ENCODE measurements at places on chromosomes 3 and 15.

DNA sequence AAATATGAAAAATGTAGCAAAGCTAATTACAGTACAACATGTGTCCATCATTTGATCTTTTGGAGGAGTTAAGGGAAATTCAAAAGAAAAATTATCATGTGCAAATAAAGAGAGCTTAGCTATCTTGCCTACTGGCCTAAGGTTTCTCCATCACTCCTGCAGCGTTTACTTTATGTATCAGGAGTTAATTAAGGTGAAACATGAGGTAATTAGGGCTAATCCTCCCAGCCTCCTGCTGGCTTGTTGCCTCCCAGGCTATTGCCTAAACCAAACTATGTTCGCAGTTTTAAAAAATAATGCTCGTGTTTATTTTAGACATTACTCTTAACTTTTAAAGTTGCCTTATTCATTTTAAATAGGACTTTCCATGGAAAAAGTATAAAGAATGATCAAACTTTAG, 367.5 kb downstream of the ROBO2 start:
- no peak overlapping the region for H3K4me3 ChIP-seq
- DNase-seq = no peak
- no peaks in the 10 kb centered on the region for H3K4me1 ChIP-seq
- no peaks in the 10 kb centered on the region for H3K27me3 ChIP-seq
- H3K36me3 ChIP-seq = no peaks in the 10 kb centered on the region
- no peak overlapping the region for H3K27ac ChIP-seq

GRCh38 chr3:16300307-16300706, 35.3 kb downstream of the OXNAD1 start:
- no peaks in the 10 kb centered on the region for H3K27me3 ChIP-seq
- no peak overlapping the region for H3K27ac ChIP-seq
- H3K4me3 ChIP-seq = no peak overlapping the region
- peak; percentile 70 for DNase-seq
- H3K36me3 ChIP-seq = no peaks in the 10 kb centered on the region
- H3K4me1 ChIP-seq = no peaks in the 10 kb centered on the region

DNA sequence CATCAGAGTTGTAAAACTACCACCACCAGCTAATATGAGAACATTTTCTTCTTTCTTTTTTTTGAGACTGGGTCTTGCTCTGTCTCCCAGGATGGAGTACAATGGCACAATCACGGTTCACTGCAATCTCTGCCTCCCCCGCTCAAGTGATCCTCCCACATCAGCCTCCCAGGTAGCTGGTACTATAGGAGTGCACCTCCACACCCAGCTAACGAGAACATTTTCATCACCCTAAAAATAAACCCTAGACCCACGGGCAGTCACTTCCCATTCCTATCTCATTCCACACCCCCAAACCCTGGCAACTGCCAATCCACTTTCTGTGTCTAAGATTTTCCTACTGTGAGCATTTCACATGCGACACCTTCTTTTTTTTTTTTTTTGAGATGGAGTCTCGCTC, 130.9 kb downstream of the ATP10A start:
- no peak overlapping the region for H3K4me3 ChIP-seq
- no peaks in the 10 kb centered on the region for H3K36me3 ChIP-seq
- H3K4me1 ChIP-seq = peaks cover 7% of the 10 kb centered on the region
- no peaks in the 10 kb centered on the region for H3K27me3 ChIP-seq
- no peak overlapping the region for H3K27ac ChIP-seq
- no peak for DNase-seq

DNA sequence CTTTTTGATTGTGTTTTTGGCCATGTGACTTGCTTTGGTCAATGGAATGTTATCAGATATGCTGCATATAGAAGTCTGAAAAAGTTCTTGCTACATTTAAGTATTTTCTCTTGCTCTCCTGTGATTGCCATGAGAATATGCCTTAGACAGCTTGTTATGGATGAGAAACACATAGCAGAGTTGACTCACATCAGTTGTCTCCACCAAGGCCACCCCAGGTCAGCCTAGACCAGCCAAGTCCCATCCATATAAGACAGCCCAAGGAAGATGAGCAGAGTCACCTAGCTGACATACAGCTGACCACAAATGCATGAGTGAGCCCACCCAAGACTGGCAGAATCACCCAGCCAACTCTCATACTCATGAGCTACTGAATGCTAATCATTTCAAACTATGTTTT, 153.0 kb downstream of the THRB start:
- H3K4me1 ChIP-seq = no peaks in the 10 kb centered on the region
- no peaks in the 10 kb centered on the region for H3K36me3 ChIP-seq
- no peak for DNase-seq
- H3K4me3 ChIP-seq = no peak overlapping the region
- no peak overlapping the region for H3K27ac ChIP-seq
- no peaks in the 10 kb centered on the region for H3K27me3 ChIP-seq

- no peak overlapping the region for H3K27ac ChIP-seq
- no peaks in the 10 kb centered on the region for H3K36me3 ChIP-seq
- no peak for DNase-seq
- H3K27me3 ChIP-seq = no peaks in the 10 kb centered on the region
- H3K4me1 ChIP-seq = no peaks in the 10 kb centered on the region
- no peak overlapping the region for H3K4me3 ChIP-seq
Measured at GRCh38 chr3:182470187-182470586, 323.1 kb upstream of the ATP11B start.

DNA sequence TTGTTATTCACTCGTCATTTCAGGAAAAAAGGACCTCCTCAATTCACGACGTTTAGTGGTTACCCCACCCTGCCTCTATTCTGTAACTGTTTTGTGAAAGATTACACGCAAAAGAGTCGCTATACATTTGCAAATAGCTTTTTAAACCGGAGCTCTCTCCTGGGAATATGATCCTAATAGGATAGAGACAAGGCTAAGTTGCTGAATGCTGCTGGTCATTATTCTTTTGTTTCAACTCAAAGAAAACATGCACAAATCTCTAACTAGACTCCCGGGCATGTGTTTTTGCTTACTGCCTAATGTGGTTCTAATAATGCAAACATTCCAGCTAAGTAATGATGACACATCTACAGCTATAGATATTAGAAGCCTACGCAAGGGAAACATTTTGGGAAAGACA, 214.6 kb upstream of the MDFIC2 start:
- H3K27ac ChIP-seq = no peak overlapping the region
- no peaks in the 10 kb centered on the region for H3K27me3 ChIP-seq
- H3K36me3 ChIP-seq = no peaks in the 10 kb centered on the region
- no peak overlapping the region for H3K4me3 ChIP-seq
- no peaks in the 10 kb centered on the region for H3K4me1 ChIP-seq

GRCh38 chr3:129908417-129908816, 14.9 kb upstream of the TMCC1 start:
- DNase-seq = peak; percentile 15
- H3K27ac ChIP-seq = no peak overlapping the region
- no peaks in the 10 kb centered on the region for H3K36me3 ChIP-seq

GRCh38 chr15:98649472-98650416, 1.4 kb downstream of the IGF1R start:
- peaks cover 5% of the 10 kb centered on the region for H3K27me3 ChIP-seq
- H3K4me3 ChIP-seq = peak overlapping the region; percentile 80
- H3K36me3 ChIP-seq = no peaks in the 10 kb centered on the region
- DNase-seq = no peak
- H3K4me1 ChIP-seq = peaks cover 14% of the 10 kb centered on the region

GRCh38 chr3:122067214-122067550, 12.0 kb downstream of the CD86 start:
- no peaks in the 10 kb centered on the region for H3K36me3 ChIP-seq
- no peak overlapping the region for H3K27ac ChIP-seq
- no peaks in the 10 kb centered on the region for H3K4me1 ChIP-seq
- no peak overlapping the region for H3K4me3 ChIP-seq

DNA sequence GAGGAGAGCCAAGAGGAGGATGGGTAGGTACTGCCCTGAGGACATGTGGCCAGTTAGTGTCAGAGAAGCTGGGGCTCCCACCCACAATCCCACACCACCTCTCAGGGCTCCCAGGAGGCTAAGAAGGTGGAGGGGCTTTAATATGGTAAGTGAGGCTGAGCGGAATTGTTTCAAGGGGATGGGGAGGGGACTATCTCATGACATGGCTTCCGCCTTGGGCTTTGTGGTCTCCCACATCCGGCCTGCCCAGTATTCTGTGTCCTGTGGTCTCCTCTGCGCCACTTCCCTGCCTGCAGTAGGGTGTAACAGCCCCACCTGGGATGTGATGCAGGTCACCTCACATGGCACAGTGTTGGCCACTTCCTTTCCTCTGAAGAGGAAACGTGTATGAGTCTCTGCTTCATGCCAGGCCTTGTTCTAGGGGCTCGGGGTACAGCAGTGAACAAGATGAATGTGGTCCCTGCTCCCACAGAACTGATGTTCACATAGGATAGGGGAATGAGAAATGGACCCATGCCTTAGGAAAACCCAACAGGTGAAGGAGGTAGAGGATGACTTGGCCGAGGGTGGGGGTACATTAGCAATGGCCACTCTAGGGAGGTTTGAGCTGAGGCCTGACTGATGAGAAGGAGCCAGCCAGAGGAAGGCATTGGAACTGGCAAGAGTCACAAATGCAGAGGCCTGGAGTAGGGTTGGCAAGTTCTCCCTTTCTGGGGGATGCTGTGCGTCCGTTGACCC, 3.2 kb downstream of the NEIL1 start:
- no peak overlapping the region for H3K27ac ChIP-seq
- H3K4me1 ChIP-seq = peaks cover 19% of the 10 kb centered on the region
- peaks cover 17% of the 10 kb centered on the region for H3K27me3 ChIP-seq
- no peak overlapping the region for H3K4me3 ChIP-seq

Data from astrocyte (in vitro differentiated cells and primary cell).